ENCODE measurements at places on chromosomes 7 and 10. TPM values are rescaled to one million over a fixed set of nuclear protein-coding genes. Genes with fewer than 3 reads are reported as not detected.

DNA sequence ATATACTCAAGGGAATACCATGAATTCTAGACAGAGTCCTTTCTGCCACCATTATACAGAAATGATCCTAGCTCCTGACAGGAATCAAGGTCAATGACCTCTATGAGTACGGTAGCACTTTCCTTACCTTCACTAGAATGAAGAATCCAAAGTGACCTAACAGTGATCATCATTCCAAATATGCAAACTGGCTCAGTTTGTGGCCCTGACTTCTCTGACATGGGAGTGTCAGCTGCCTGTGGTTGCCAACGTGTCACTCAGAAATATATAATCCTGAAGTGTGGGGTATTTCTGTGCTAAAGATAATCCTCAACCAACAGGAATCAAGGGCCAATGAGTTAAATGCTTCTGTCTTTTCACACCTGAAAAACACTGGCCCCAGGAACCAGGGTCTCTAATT lies 45.7 kb downstream of the COPG2 start:
- DNase-seq = no peak

GRCh38 chr10:115030483-115031200 lies 62.5 kb upstream of the ATRNL1 start:
- DNase-seq = peak; percentile 42

DNA sequence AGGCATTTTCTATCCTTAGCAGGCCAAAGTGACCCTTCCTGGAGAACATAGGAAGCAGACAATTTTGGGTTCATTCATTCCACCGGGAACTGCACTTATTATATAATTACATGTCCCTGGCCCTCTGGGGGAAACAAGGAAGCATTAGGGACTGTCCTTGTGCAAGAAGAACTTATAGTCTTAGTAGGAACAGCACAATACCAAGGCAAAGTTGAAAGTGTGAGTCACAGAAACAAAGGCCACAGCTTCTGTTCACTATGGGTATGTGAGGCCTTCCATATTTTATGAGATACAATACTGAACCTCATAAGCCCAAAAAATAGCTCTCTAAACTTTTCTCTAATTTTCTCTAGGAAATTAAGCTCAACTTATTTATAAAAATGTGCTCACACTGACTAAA lies 18.4 kb upstream of the AKR1B10 start:
- DNase-seq = no peak

DNA sequence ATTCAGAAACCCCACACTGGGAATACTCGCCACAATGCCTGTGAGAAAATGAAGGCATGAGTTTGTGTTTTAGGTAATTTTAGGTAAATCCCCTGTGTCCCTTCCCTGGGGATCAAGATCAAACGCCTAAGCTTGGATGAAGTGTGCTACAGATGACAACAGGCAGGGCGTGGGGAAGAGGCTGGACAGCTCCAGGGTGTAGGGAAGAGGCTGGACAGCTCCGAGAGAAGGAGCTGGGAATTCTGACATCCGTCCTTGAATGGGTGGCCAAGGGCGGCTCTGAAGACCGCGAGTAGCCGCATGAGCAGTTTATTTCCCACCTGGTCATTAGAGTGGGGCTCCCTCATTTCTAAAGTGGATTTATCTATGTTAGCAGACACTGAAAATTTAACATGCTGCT lies 109.7 kb downstream of the RAMP3 start:
- DNase-seq = no peak

The ING3 gene
- 27.0 TPM for total RNA-seq

GRCh38 chr10:58638388-58638787 lies 125.7 kb downstream of the BICC1 start:
- DNase-seq = no peak

DNA sequence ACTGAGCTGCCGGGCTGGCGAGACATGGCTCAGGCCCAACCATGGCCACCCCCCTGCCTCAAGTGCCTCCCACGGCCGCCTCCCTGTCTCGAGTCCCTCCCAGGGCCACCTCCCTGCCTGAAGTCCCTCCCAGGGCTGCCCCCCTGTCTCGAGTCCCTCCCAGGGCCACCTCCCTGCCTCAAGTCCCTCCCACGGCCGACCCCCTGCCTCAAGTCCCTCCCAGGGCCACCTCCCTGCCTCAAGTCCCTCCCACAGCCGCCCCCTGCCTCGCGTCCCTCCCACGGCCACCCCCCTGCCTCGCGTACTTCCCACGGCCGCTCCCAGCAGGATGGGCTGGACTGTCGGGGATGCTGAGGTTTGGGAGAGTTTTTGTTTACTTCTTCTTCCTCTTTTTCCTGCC lies 462.5 kb downstream of the PTPRN2 start:
- no peak for DNase-seq

The THSD7A gene
- total RNA-seq = 0.45 TPM

The POLR2J3 gene
- total RNA-seq = 15.2 TPM

The SFRP4 gene
- not detected for total RNA-seq
